ENCODE measurements at places on chromosomes 6 and 20. TPM values are rescaled to one million over a fixed set of nuclear protein-coding genes. Genes with fewer than 3 reads are reported as not detected.

GRCh38 chr6:15533379-15534026 is 129.3 kb downstream of the DTNBP1 start:
- no peak for DNase-seq

DNA sequence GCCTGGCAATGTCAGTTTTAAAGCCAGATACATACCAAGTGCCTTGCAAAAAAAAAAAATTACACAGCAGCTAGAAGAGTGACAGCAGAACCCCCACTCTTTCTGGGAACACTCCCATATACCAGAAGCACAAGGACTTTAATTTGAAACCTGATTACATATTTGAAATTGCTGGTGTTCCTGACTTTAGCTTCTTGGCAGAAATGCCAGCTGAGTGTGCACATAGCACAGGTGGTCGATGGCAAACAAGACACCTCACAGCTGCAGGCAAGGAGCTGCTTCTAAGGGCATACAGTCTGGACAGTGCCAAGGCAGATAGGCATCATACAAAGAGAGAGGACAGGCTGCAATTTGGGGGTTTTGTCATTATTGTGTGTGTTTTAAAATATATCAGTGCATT is 150.7 kb upstream of the SGK1 start:
- no peak for DNase-seq

GRCh38 chr20:47273591-47274235 is 82.8 kb downstream of the ZMYND8 start:
- no peak for DNase-seq

DNA sequence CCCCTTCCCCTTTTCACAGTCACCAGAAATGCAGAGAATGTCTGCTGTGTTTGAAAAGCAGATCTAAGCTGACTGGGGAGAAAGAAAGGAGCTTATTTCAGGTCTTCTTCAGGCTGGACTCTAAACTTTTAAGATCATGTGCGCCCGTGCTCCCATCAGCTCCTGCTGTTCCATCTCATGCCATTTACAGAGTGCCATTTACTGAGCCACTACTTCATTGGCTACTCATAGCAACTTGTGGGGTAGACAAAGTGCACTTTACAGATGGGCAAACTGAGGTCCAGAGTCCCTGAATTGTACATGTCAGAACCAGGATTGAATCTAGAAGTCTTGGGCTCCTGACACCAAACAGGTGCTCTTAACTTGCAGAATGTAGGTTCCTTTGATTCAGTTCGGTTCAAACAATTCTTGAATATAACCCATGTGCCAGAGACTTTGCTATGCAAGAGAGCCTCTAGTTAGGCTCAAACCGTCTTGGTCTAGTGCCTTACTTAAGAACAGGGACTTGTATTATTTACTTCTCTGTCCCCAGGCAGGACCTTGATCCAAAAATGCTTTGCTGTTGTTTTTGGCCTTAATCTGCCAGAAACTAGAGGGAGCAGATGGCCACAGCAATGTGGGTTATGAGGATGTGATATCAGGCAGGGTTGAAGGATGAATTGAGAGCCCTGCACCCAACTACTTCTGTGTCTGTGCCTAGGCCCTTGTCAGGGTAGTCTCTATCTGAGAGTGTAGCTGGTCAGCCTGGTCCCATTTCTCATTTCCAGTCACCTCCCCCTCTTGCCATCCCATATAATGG is 56.4 kb downstream of the RALY start:
- no peak for DNase-seq

DNA sequence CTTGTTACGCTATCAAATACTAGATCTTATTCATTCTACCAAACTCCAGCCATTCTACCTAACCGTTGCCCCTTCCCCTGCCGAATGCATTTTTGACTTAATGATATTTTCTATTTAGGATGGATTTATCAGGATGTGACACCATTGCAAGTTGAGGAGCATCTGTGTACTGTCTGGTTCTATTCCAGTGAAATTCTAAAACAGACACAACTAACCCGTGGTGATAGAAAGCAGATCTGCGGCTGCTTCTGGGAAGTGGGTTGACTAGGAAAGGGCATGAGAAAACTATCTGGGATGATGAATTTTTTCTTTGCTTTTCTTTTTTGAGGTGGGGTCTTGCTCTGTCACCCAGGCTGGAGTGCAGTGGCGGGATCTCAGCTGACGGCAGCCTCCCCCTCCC is 20.7 kb upstream of the SRC start:
- DNase-seq = no peak

AHI1 gene
- total RNA-seq = 9.3 TPM

DNA sequence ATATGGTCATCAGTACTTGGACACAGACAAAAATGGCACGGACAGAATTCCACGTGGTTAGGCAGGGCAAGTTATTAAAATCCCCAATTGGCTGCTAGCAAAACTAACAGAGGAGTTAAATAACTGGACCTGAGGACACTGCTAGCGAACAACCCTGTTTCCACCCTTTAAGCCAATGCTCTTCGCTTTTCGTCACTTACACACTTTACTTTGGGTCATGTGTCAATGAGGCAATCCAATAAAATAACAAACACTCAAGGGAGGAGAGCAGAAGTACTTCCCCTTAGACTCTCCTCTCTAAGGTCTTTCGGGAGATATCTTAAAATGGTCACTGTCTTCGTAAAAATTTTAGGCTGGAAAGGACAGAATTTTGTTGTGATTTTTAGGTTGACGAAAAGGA is 68.6 kb downstream of the LCA5 start:
- no peak for DNase-seq

GRCh38 chr6:72646604-72647485 is 25.0 kb downstream of the KCNQ5 start:
- DNase-seq = no peak

RAB44 gene
- 0.05 TPM for total RNA-seq

GRCh38 chr6:132648356-132648755 is 10.6 kb downstream of the TAAR1 start:
- no peak for DNase-seq

LY6G5C gene
- total RNA-seq = 1.5 TPM

- DNase-seq = no peak
Measured at GRCh38 chr20:13294522-13294921, 73.4 kb downstream of the ISM1 start.

AKAP12 gene
- total RNA-seq = 13.1 TPM

DNA sequence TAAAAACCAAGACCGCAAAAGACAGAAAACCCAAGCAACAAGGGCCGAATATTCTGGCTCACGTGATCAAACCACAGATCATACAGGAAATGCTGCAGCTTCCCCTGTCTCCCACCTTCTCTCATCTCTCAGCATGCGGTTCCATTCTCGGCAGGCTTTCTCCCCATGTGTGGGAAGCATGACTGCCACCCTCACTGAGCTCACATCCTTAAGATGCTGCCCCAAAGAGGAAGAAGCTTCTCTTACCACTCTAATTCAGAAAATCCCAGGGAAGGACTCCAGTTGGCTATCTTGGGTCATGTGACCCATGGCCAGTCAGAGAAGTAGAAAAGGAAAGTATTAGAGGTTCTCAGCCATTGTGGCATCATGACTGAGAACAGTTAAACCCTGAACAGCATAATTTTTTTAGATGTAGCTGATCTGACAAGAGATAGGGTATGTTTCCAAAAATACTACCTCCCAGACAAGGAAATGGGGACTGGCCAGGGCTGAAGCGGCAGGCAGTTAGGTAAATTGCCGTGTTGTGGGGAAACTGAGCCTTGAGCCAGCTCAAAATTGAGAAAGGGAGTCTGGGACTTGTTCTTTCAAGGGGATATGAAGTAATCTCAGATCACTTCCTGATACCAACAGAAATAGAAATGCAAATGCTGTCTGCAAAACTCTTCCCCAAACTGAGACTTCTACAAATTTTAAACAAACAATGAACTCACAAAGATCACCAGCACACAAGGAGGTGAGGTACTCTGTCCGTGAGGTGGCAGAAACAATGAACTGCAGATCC is 37.1 kb upstream of the GRM4 start:
- DNase-seq = no peak

DNA sequence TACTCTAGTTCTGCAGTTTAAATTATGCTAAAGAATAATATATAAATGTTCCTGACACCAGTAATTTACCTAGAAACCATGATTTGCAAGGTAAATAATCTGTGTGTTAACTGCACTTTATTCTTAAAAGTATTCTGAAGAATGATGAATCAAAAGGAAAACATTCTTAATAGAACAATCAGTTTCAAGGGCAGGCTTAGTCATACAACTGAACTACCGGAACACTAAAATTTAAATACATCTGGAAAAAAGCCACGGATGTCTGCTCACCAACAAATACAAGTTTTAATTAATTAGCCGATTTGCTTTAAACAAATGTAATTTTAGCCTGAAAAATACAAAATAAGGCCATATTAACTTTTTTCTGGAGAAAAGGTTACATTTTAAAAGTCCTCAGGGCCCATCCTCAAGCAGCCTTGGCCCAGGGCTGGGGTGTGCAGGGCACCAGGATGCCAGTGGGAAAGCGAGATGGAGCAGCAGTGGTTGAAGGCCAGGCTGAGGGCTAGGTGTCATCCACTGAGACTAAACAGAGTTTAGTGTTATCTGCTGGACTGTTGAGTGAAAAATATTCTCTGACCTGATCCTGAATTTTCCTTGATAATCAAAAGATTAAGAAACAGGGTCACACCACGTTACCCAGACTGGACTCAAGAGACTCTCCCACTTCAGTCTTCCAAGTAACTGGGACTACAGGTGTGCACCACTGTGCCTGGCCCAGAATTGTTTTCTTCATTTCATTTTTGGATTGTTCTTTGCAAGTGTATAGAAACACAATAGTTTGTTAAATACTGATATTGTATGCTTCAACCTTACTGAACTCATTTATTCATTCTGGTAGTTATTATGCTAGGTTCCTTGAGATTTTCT is 88.2 kb upstream of the DST start:
- DNase-seq = no peak

DNA sequence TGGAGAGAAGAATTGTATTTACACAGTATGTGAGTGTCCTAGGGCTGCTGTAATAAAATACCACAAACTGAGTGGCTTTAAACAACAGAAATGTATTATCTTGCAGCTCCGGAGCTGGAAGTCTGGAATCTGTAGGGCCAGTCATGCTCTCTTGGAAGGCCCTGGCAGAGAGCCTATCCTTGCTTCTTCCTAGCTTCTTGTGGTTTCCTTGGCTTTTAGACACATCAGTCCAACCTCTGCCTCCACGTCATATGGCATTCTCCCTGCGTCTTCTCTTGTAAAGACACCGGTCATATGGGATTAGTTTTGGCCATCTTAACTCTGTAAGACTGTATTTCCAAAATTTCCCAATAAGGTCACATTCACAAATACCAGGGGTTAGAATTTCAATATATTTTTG is 10.8 kb downstream of the FNDC1 start:
- no peak for DNase-seq

DNA sequence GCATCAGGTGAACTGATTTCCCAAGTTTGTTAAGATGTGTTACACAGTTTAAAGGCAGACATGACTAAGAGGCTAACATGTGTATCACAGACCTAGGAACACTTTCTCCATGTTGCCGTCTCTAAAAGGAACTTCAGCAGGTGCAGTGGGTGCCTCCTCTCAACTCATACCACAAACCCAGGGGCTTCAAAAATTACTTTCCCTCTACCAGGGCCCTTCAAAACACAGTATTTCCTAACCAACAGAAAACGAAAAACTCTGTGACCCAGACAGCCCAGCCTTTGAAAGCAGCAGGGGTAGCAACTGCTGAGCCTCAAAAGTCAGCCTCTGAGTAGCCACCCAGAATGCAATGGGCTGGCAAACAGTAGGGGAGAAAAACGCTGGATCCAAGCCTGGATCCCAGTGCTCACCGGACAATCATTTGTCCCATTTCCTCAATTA is 28.5 kb downstream of the B4GALT5 start:
- DNase-seq = no peak

Measured in left ventricle myocardium inferior (tissue), 1 donor.